D341Med (cell line): ENCODE measurements at places on chromosomes 16 and 17.

DNA sequence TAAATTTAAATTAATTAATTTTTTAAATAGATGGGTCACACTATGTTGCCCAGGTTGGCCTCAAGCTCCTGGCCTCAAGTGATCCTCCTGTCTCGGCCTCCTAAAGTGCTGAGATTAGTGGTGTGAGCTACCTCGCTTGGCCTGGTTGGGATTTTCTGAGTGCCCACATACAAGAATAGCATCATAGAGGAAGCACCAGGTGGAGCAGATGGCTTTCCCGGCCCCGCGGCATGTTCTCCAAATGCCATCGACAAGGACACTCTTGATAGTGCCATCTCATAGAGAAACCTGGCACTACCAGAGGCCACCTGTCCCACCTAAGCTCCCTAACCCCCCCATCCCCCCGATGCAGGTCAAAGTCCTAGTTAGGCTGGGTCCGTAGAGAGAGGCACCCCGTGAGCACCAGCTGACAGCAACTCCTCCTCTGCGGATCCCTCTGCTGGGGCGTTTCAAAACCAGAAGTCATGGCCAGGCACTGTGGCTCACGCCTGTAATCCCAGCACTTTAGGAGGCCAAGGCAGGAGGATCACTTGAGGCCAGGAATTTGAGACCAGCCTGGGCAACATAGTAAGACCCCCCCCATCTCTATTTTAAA is 65.9 kb downstream of the DNAH3 start:
- DNase-seq: no peak

DNA sequence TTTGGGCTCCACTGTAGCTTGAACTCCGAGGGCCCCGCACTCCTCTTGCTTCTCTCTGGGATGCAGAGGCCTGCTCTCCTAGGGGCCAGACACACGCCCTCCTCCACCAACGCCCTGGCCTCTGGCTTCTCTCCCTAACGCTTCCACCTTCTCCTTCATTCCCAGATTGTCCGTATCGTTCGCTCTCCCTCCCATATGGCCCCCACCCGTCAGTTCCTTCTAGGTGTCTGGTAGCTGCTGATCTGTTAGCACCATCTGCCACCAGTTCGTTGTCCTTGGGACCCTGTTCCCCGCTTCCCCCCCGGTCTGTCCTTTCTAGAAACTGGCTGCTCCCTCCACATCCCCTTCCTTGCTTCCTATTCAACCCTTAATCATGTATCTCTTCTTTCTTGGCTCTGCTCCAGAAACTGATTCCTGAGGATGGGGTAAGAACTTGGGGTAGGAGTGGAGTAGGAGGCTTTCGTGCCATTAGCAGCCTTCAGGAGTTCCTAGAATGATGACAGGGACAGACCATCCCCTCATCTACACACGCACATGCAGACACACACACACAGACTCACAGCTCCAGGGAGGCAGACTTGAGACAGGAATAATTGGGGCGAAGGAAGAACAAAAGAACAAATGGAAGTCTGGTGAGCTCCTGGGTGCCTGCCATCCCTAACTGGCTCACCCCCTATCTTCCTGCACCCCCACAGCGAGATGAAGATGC is 4.3 kb downstream of the ATP1B2 start:
- DNase-seq: peak; percentile 3

- DNase-seq: no peak
These were observed 18.9 kb upstream of the ABCC3 start for GRCh38 chr17:50615828-50616227.

GRCh38 chr16:61791464-61791863 is 244.8 kb downstream of the CDH8 start:
- no peak for DNase-seq

DNA sequence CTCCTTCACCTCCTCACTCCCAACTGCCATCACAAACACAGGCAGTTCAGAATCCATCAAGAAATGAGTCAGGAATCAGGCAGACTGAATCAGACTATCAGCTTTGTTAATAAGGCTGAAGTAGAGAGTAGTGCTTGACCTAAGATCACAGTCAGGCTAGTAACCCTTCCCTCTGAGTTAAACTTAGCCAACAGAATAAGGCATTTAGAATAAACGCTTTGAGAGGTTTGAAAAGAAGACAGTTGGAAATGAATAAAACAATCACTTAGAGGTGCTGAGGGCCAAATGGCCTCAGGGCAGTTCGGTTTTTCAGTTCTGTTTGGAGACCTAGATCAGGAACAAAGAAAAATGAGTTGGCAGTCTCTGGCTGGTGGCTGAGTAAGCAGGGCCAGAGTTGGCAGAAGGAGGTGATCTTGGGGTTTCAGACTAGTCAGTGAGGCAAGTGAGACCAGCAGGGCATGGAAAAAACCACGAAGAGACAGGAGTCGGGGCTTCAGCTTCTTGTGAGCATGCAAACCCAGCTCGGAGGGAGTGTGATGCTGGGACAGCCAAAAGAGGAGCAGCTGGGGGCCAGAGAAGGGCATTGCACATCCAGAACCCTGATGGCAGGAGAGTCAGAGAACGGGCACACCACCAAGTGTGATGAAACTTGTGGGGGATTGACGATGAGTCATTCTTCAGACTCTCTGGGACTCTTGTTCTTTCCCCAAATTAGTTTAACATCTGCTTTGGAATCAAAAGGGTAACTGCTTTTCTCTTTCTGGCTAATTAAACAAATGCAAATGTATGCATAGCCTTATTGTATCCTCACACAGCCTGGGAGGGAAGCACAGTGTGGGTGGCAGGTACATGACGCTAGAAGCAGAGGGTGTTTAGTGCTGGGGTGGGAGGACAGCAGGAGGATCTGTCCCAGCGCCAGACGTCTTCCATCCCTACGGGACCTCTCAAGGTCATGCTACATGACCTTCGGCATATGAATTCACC is 54.8 kb downstream of the SPECC1 start:
- DNase-seq: no peak

- peak; percentile 75 for DNase-seq
These were observed 1.1 kb upstream of the STUB1 start for GRCh38 chr16:678858-679813.

- no peak for DNase-seq
These were observed 2.8 kb downstream of the NDEL1 start for GRCh38 chr17:8438441-8438840.

- DNase-seq: no peak
These were observed 377.8 kb upstream of the TNRC6C start for GRCh38 chr17:77580531-77581270.

DNA sequence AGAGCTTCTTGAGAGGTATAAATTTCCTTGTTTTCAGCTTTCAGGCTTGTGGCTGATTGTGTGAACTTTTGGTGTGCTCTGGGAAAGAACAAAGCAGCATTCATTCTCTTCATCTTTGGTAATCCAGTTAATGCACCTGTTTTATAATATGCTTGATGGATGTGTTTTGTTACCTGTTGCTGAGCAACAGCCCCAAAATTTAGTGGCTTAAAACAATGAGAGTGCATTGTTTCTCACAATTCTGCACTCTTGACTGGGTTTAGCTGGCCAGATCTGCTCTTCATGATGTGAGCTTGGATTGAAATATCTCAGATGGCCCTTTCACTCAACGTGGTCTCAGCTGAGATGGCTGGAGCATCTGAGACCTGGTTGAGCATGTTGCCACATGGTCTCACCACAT is 58.7 kb upstream of the NOL11 start:
- no peak for DNase-seq

DNA sequence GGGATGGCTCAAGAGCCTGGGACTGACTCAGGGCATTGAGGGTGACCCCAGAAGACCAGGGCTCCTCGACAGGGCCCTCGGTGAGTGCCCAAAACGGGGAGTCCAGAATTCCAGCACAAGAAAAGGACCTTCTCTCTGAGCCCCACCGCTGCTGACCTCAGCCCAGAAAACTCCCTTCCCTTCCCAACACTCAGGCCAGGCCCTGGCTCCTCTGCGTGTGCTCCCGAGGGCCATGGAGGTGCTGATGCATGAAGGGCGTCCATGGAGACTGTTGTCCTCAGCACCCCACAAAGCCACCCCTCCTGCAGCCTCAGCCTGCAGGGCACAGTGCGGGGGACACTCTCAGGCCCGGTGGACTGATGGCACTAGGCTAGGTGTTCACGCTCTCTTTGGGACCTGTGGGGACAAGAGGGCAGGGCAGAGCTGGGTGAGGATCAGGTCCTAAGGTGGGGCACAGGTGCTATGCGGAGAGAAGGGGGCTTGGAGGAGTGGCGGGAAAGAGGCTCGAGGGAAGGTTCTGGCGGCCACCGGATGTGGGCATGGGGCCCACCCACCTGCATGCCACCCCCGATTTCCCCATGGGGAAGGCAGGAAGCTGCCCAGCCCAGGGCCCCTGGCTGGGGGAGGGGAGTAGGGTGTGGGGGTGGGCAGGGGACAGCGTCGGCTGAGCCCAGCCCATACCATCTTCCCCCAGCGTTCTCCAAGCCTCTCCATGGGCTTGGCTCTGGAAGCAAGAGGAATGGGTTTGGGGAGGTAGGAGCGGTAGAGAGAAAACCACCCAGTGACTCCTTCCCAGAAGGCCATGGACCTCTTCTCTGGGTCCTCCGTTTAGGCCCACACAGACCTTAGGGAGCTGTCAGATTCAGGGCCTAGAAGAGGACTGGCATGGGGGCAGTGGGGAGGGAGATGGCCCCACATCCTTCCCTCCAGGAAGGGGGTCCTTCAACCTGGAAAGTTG is 4.5 kb upstream of the TSPOAP1 start:
- no peak for DNase-seq

GRCh38 chr17:19243838-19244237 is 6.7 kb downstream of the EPN2 start:
- DNase-seq: no peak

- DNase-seq: peak; percentile 21
These were observed 14.3 kb upstream of the NAGLU start for GRCh38 chr17:42521666-42522262.

DNA sequence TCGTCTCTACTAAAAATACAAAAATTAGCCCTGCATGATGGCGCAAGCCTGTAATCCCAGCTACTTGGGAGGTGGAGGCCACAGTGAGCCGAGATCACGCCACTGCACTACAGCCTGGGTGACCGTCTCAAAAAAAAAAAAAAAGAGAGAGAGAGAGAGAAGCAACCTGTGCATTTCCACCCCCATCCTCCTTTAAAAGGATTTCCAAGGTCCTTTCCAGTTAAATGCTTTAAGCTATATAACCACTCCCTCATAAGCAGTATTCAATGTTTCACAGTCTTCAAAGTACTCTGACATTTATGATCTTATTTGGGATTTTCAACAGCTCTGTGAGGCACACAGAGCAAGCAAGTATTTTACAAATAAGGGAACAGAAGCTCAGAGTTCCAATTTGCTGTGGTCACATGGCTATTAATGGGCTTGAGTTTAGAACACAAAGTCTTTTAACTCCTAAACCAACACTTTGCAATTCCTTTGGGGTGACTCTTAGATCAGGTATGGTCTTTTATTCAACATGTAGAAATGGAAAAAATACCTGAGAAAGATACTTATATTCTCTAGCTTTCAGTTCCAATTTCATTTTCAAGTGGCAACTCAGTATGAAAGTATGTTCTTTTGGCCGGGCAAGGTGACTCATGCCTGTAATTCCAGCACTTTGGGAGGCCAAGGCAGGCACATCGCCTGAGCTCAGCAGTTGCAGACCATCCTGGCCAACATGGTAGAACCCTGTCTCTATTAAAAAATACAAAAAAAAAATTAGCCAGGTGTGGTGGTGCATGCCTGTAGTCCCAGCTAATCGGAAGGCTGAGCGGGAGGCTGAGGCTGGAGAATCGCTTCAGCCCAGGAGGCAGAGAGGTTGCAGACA is 31.3 kb downstream of the SPOP start:
- DNase-seq: no peak

GRCh38 chr17:78016852-78017251 is 58.3 kb downstream of the TNRC6C start:
- no peak for DNase-seq
